Right cardiac atrium (tissue), 5 donors: ENCODE measurements at places on chromosomes 5 and 9. TPM values are rescaled to one million over a fixed set of nuclear protein-coding genes. Genes with fewer than 3 reads are reported as not detected.

- no peak for DNase-seq
These were observed 6.4 kb downstream of the PDLIM7 start for GRCh38 chr5:177490992-177491391.

DNA sequence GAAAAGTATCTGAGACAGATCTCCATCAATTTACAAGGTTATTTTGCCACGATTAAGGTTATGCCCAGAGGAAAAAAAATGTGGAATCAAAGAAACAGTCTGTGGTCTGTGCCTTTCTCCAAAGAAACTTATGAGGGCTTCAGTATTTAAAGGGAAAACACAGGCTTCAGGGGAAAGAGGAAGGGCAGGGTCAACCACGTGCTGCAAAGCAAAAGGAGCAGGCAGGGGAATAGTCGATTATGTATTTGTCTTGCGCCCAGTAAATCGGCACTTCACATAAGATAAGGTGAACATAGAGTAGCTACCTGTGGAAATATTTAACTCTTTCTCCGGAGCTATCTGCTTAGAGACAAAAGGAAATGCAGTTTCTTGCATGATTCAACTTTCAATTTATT is 343.7 kb downstream of the RAB3C start:
- no peak for DNase-seq

The GPRIN1 gene
- total RNA-seq, result 0.37 TPM

DNA sequence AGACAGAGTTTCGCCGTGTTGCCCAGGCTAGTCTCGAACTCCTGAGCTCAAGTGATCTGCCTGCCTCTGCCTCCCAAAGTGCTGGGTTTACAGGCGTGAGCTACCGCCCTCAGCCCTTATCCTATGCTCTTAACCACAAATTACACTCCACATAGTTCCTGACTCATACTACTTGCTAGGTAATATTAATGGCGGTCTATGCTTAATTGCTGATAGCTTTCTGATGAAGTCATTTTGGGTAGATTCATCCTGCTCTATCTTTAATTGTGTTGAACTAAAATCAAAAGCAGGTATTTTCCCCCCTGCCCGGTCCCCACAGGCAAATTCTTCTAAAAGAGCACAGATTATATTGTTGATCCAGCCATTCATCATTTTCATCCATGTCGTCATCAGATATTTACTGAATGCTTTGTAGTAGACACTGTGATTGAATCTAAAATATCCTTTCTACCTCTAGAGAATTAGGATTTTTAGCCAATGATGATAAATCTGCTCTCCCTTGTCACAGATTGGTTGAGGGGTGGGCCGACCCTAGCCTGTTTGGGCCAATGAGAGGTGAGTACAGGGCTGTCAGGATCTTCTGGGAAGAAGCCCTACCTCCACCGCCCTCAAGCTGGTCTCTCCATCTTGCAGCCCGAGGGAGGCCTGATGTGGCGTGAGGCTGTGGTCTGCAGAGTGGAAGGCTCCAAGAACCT is 144.8 kb downstream of the NR3C1 start:
- DNase-seq, result no peak

GRCh38 chr9:89494199-89494598 is 3.7 kb downstream of the SEMA4D start:
- DNase-seq, result no peak

DNA sequence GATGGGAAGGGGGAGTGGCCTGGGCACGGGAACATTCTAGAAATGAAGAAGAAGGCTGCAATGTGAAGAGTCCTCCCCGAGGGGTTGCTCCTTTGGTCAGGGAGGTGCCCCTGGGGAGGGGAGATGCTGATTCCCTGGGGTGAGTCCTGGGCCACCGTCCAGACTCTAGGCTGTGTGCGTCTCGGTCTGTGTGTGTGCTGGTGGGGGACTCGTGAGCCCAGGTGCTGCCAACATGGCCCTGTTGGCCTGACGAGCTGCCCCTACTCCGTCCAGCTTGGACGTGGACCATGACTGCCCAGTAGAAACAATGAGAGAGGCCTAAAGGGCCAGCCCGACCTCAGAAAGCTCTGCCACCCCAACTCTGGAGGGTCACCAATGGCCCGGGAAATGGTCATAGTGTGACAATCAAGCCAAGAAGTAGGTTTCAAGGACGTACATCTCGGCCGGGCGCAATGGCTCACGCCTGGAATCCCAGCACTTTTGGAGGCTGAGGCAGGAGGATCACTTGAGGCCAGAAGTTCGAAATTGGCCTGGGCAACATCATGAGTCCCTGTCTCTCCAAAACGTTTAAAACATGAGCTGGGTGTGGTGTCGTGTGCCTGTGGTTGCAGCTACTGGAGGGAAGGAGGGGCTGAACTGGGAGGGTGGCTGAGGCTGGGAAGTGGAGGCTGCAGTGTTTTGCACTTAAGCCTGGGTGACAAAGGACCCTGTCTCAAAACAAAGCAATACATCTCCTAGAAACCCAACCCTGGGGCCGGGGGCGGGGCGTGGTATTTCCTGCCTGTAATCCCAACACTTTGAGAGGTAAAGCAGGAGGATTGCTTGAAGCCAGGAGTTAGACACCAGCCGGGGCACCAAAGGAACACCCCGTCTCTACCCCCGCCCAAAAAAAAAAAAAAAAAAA is 17.0 kb downstream of the LHX3 start:
- peak; percentile 29 for DNase-seq

DNA sequence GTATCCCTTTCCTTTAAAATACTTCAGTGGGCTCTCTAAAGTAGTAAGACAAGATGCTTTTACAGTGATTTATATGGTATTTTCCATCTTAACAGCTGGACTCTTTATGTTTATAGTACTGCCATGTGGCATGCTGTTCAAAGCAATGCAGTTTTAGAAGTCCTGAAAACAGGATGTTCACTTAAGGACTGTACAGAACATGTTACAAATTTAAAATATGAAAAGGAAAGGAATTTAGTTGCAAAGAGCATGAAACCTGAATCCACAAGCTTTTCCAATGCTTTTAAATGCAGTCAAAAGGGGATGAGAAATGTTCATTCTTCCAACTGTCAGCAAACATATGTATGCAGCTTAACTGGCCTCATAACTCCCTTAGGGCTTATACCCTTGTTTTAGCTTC is 580.2 kb downstream of the EFNA5 start:
- no peak for DNase-seq

The WDR38 gene
- total RNA-seq, result not detected

GRCh38 chr9:13295556-13295955 is 16.1 kb upstream of the MPDZ start:
- DNase-seq, result no peak

GRCh38 chr9:126526218-126527108 is 87.3 kb upstream of the LMX1B start:
- DNase-seq, result no peak

The RANBP17 gene
- total RNA-seq, result 3.9 TPM

DNA sequence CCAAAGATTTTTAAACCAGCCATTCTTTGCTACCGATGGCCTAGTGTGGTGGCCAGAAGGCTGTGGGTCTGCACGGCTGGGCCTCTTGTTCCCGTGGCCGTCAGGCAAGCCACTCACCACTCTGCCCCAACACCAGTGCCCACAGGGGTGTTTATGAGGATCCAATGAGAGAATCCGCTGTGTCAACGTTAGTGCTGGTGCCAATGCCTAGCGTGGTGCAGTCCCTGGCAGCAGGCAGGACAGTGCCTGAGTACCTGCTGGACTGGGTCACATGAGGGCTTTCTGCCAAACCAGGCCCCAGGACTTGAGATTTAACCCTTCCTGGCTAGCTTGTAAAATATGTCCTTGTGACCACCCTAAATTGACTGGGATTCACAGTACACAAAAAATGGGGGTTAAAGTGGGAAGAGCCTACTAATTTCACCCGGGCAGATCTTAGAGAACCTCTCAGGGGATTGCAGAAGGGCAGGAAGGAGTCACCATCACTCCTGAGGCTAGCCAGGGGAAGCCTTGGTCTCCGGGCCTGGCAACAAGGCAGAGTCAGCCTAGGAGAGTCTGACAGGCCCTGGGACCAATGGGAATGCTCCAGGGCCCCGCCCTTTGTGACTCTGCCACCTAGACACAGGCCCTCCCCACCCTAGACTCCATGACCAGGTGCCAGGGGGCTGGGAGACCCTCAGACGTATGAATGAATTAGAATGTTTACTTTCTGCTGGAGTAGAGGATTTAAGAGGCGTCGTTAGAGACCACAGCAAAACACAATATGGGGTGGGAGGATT is 63.2 kb upstream of the FSTL4 start:
- DNase-seq, result no peak

The RGS7BP gene
- total RNA-seq, result 1.7 TPM

The LCN9 gene
- not detected for total RNA-seq

DNA sequence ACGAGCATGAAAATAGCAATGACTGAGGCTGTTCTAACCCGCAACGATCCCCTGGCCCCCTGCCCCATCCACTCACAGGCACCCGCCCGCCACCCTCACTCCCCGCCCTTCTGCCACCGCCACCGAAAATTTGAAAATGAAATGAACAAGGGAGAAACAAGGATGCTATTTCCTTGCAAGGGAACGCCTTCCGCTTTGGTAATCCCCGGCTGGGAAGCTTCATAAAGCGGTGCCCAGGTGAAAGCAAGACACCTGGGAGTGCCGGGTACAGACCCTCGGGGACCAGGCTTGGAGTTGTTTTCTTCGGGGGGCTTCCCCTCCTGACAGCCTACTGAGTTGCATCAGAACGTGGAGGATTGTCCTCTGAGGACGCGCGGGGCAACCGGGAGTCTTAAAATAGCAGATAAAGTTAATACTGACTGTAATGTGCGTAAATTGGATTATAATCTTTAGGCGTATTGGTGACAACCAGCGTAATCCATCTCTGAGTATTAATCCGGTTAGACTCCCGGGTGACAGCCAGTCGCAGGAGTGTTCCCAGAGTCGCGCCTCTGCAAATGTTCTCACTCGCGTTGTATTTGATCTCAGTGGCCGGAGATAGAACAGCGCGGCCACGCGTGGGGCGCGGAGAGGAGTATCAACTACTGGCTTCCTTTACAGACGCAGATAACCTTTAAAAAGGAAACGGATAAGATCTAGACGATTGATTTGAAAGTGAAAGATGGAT is 885 bp upstream of the MLLT3 start:
- peak; percentile 75 for DNase-seq

The ADAMTSL1 gene
- 5.0 TPM for total RNA-seq

DNA sequence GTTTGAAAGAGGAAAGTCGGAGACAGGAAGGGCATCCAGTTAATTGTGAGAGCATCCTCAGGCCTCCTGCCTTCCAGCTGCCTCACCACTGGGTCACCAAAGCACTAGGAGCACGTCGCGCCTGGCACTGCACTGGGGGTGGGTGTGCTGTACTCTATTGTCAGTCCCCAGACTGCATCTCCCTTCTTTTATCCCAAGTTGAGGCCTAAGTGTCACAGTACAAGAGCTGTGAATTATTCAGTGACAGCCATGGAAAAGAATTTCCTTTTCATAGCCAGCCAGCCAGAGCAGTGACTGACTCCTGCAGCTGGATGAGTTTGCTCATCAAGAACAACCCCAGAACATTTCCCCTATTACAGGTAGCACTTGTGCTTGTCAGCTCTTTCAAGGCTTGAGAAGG is 16.3 kb downstream of the CLTA start:
- DNase-seq, result peak; percentile 47

The LEAP2 gene
- total RNA-seq, result 0.86 TPM

- DNase-seq, result no peak
These were observed 80.7 kb downstream of the ANKRD55 start for GRCh38 chr5:56152437-56152836.

The C5orf58 gene
- total RNA-seq, result 0.49 TPM

The FAXDC2 gene
- total RNA-seq, result 34.6 TPM

- no peak for DNase-seq
These were observed 72.2 kb upstream of the PTCH1 start for GRCh38 chr9:95588724-95589588.

- no peak for DNase-seq
These were observed 6.0 kb upstream of the TESK1 start for GRCh38 chr9:35598866-35599590.

DNA sequence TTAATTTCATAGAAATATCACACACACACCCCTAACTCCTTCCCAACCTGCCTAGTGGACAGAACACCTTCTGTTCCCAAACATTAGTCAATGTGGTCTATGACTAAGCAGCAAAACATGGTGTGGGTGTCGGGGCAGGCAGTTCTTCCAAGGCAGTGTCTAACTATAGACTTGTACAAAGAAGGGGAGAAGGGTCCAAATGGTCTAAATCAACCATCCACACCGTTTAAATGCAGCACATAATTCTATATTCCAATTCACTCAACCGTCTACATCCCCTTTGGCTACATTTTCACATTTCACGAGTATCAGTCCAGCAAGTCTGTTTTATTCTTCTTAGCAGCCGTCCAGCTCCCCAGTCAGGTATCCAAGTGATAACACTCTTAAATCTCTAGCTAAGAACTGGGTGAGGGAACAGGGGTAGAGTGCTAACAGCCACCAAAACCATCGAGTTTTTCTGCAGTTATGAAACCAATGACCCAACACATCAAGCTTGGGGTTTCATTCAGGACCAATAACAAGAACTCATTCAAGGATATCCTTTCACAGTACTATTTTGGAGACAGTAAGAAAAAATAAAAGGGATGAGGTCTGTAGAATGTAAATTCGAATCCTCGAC is 3.3 kb downstream of the ZNF608 start:
- DNase-seq, result no peak

GRCh38 chr5:177099422-177100093 is 12.8 kb downstream of the FGFR4 start:
- peak; percentile 49 for DNase-seq

The PCDHB14 gene
- total RNA-seq, result 4.3 TPM

DNA sequence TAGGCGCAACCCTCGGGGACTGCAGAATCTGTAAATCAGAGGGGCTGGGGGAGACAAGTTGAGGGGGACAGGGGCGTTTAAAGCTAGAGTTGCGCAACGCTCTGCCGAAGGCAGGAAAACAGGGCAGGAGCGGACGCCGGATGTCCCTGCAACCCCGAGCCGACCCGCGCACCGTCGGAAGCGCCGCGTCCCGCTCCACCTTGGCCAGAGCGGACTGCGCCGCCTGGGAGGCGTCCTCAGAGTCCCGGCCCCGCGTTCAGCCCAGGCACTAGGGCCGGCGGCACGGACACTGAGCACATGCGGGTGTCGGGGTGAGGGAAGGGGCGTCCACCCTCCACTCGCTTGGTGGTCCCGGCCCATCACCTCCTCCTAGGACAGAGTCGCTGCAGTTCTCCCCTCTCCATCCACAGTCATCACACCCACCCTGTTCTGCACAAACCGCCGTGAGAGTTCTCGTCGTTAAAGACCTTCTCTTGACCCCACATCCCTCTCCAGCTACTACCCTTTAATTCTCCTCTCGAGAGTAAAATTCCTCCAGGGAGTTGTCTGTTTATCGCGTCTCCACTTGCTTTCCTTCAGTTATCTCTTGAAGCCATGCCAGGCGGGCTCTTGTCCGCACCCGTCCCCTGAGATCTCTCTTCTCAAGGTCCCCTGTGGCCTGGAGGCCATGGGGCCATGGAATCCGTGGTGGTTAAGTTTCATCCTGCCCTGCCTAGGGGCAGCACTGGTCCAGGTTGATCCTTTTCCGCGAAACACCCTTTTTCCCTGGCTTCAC is 796 bp upstream of the PDLIM7 start:
- DNase-seq, result peak; percentile 67

GRCh38 chr5:151591144-151591819 is at the start of gene FAT2:
Gene FAT2, minus strand, starts transcription at chr5:151591331. Its CDS starts 22,400 bp downstream, at chr5:151568931.
- no peak for DNase-seq

The IFNA13 gene
- not detected for total RNA-seq

DNA sequence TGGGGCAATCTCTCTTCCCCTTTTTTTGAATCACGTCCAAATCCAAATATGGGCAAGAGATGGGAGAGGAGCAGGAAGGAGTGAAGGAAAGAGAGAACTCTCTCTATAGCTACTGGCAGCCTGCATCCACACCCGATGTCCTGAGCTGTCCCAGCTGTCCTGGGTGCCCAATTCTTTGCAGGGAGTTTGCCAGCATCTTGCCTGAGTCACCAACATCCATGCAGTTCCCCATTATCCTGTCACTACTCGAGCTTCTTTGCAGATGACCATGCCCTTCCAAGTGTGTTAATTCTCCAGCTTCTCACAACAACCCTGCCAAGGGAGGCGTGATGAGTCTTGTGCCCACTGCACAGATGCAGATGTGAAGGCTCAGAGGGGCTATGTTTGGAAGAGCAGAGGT is 127.1 kb downstream of the NSG2 start:
- no peak for DNase-seq
